ENCODE measurements at places on chromosomes 2 and 18.

GRCh38 chr2:200417366-200417765 is 92.5 kb downstream of the KCTD18 start:
- no peak for DNase-seq

GRCh38 chr18:44036501-44036900 is 644.2 kb upstream of the SETBP1 start:
- no peak for DNase-seq

DNA sequence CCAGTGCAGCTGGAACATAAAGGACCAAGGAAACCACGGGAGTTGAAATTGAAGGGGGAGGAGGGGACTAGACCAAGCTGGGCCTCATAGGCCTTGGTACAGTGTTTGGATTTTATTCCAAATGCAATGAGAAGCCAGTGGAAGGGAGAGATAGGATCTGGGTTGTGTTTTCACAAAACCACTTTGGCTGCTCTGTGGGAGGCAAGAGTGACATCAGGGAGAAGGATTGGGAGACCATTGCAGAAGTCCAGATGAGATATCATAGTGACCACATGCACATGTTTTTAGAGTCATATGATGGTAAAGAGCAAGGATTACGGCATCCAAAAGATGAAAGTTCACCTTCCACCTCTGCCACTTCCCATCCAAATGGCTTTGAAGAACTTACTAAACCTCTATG is 210.2 kb downstream of the PAX3 start:
- no peak for DNase-seq

DNA sequence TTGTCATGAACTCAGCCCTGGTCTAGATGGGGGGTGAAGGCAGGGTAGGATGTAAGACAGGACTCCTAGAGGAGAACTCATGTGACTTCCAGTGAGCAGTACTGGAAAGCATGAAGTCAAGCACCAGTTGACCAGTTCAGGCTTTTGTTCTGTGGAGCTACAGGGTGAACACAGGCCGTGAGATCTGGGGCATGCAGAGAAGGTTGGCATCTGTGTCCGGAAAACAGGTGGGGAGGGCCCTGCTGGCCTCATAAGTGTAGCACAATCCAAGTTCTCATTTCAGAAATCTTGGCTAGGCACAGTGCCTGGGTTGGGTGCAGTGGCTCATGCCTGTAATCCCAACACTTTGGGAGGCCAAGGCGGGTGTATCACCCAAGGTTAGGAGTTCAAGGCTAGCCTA is 50.9 kb upstream of the SPATS2L start:
- DNase-seq, result no peak

DNA sequence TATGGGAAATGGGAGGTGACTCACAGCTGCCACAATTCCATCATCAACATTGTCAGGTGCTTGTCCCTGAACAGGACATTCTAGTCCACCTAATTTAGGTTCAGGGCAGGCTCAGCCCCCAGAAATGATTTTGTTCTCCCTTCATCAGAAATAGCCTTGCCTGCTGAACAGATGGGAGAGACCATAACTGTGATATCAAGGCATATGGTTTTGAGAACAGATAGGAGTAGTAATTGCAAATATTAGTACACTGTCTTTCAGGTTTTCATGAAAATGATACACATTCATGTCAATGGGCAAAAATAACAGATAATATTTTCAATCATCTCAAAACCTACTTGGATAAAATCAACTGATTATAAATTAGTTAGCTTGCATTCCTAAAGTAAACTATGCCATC is 316.5 kb downstream of the MBD2 start:
- no peak for DNase-seq

- DNase-seq, result no peak
These were observed 12.3 kb downstream of the CALCRL start for GRCh38 chr2:187435756-187436155.

GRCh38 chr2:80193566-80193965 is 111.0 kb downstream of the LRRTM1 start:
- DNase-seq, result no peak

DNA sequence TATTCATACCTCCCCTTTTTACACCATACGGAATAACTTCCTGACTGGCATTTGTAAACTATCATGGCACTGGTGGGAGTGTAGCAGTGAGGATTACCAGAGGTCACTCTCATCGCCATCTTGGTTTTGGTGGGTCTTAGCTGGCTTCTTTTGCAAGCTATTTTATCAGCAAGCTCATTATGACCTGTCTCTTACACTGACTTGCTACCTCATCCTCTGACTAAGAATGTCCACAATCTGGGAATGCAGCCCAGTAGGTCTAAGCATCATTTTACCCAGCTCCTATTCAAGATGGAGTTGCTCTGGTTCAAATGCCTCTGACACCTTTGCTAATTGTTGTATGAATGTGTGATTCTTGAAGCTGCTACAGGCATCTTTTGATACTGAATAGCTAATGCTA is 950.8 kb upstream of the SLC39A10 start:
- no peak for DNase-seq

- no peak for DNase-seq
These were observed 567.4 kb downstream of the TSN start for GRCh38 chr2:122322815-122323214.

- DNase-seq, result no peak
These were observed 52.8 kb upstream of the OTOF start for GRCh38 chr2:26530696-26531095.

GRCh38 chr2:217357886-217358620 is 498.2 kb upstream of the TNP1 start:
- no peak for DNase-seq

- DNase-seq, result peak; percentile 20
These were observed 112.4 kb downstream of the CYRIA start for GRCh38 chr2:16553226-16553625.

DNA sequence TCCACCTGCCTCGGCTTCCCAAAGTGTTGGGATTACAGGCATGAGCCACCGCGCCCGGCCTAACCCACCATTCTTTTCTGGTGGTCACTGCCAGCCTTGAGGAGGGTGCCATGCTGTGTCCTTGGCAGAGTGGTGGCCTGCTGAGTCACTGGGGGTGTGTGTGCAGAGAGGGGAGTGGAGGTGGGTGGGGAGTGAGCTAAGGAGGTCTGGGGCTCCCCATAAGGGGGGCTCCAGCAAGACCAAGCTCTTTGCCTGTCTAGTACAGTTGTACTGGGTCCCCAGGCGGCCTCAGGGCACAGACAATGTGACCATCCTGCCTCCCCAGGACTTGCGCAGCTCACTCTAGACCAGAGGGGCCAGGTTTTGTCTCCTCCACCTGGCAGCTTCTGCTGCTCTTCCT is 36.1 kb downstream of the LAMA3 start:
- no peak for DNase-seq

DNA sequence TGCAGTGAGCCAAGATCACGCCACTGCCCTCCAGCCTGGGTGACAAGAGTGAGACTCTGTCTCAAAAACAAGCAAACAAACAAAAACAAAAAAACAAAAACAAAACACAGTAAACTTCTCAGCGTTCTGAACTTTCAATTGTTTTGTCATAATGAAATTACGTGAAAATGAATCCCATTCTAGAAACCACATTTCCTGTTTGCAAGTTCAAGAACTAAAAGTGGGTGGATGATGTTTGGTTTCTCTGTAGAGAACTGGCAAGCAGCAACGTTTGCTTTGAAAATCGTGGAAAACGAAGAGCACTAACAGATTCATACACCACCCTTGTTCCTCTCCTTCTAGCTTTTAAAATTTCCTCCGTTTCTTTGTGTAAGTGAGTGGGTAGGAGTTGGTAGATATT is 226.1 kb upstream of the LYPD1 start:
- no peak for DNase-seq

- no peak for DNase-seq
These were observed 215.4 kb downstream of the ZBTB7C start for GRCh38 chr18:48193521-48194492.

DNA sequence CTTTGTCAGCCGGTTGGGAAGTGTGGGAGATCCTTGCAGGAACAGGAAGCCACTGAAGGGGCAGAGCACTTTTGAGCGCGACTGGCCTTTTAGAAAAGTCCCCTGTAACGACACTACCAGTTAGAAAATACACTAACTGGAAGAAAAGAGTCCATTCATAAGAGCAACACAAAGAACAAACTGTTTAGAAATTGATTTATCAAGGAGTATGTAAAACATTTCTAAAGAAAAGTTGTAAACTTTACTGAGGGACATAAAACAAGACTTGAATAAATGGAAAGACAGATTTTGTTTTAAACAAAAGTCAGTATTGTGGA is 29.8 kb upstream of the POMC start:
- DNase-seq, result no peak

DNA sequence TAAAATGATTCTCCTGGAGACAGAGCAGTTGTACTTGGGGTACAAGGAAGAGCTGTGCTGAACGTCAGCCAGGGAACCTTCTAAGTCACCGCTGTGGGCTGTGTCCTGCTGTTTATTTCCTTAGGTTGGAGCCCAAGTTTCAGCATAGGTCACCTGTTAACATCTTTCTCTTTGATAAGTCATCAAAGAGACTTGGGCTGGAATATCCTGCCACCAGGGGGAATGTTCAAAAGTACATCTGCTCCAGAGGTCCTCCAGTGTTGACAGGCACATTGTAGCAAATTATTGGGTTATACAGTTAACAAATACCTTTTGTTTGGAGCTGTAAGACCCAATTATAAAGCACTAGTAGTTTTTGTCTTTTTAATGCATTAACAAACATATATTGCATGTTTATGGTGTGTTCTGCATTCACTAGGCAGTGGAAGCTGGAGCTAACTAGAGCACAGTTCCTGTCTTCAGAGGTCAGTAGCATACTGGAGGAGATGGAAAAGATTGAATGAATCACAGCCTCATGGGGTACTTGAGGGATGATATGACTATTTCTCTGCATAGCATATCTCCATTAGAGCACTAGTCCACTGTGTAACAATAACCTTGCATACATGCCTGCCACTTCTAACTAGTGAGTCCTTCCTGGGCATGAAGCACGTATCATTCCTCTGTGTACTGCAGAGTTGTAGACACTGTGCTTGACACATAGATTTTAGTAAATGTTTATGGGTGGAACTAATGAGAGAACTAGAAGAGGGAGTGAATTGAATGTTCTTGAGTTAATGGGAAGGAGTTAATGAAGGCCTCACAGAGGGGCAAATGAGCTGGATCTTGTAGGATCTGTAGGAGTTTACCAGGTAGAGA is 182.1 kb downstream of the AGAP1 start:
- DNase-seq, result no peak

GRCh38 chr2:43265421-43265820 is 39.0 kb upstream of the ZFP36L2 start:
- no peak for DNase-seq

DNA sequence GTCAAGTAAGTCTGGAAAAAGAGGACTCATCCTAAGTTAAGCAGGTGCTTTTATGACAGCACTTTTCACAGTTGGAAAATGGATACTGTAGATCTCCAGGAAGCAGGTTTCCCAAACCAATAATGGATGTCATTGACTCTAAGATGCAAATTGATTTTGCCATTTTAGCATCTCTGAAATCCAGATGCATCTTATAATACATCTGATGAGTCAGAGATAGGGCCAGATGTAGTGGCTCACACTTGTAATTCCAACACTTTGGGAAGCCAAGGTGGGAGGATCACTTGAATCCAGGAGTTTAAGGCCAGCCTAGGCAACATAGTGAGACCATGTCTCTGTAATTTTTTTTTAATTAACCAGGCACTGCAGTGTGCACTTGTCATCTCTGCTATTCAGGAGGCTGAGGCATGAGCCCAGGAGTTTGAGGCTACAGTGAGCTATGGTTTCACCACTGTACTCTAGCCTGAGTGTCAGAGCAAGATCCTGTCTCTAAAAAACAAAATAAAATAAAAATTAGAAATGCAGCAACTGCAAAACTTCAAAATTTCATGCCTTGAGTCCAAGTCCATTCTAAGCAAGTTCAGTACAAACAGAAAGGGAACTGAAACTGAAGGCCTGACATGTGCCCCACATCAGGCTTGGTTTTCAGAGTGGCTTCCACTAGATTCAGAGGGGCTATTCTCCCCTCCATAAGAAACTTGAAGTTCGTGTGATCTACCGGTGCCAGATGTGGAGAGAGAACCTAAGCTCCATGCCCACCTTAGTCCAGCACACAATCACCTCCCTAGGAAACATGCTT is 267.8 kb upstream of the NCKAP5 start:
- DNase-seq, result no peak

- DNase-seq, result no peak
These were observed 78.2 kb downstream of the ARHGAP28 start for GRCh38 chr18:6807515-6808257.

DNA sequence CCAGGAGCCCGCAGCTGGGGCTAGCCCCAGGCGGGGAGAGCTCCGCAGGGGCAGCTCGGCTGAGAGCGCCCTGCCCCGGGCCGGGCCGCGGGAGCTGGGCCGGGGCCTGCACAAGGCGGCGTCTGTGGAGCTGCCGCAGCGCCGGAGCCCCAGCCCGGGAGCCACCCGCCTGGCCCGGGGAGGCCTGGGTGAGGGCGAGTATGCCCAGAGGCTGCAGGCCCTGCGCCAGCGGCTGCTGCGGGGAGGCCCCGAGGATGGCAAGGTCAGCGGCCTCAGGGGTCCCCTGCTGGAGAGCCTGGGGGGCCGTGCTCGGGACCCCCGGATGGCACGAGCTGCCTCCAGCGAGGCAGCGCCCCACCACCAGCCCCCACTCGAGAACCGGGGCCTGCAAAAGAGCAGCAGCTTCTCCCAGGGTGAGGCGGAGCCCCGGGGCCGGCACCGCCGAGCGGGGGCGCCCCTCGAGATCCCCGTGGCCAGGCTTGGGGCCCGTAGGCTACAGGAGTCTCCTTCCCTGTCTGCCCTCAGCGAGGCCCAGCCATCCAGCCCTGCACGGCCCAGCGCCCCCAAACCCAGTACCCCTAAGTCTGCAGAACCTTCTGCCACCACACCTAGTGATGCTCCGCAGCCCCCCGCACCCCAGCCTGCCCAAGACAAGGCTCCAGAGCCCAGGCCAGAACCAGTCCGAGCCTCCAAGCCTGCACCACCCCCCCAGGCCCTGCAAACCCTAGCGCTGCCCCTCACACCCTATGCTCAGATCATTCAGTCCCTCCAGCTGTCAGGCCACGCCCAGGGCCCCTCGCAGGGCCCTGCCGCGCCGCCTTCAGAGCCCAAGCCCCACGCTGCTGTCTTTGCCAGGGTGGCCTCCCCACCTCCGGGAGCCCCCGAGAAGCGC is 15.0 kb upstream of the GMPPA start:
- DNase-seq, result no peak

GRCh38 chr2:19571773-19572172 is 213.3 kb upstream of the OSR1 start:
- DNase-seq, result no peak

GRCh38 chr2:97760480-97761049 is 47.2 kb downstream of the ZAP70 start:
- no peak for DNase-seq

GRCh38 chr2:99072551-99072950 is 69.0 kb upstream of the C2orf15 start:
- no peak for DNase-seq

GRCh38 chr18:40751186-40751585 is 1203.8 kb upstream of the PIK3C3 start:
- no peak for DNase-seq

- no peak for DNase-seq
These were observed 82.6 kb downstream of the DGKD start for GRCh38 chr2:233436691-233437438.

- DNase-seq, result no peak
These were observed 23.7 kb downstream of the MARCHF7 start for GRCh38 chr2:159736048-159736447.

Measured in stimulated activated CD4-positive, alpha-beta T cell treated with anti-CD3 and anti-CD28 coated beads, Interleukin-2, amount 100 ng/mL, for 24 hours (primary cell).